Activated CD4-positive, alpha-beta T cell treated with anti-CD3 and anti-CD28 coated beads for 48 hours (primary cell): ENCODE measurements at places on chromosomes 4 and X.

- no peak for DNase-seq
These were observed 27.0 kb upstream of the PRPS1 start for GRCh38 chrX:107601326-107601725.

- DNase-seq = no peak
These were observed 35.4 kb downstream of the DCHS2 start for GRCh38 chr4:154456240-154456639.

DNA sequence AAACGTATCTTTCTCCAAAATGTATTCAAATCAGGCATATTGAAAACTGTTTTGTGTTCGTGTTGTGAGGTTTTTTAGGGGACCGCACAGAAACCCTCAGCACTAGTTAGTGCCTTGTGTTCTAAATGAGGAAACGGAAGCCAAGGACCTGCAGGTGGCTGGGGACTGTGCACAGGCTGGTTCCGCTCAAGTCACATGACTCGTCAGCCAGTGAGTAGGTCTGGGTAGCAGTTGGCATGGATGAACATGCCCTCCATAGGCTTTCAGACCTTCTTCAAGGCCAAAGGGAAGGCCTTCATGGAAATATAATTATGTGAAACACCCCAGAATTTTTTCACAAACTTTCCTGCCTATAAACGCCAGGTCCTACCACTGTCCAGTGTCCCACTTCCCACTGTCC is 1.3 kb upstream of the F11 start:
- no peak for DNase-seq

DNA sequence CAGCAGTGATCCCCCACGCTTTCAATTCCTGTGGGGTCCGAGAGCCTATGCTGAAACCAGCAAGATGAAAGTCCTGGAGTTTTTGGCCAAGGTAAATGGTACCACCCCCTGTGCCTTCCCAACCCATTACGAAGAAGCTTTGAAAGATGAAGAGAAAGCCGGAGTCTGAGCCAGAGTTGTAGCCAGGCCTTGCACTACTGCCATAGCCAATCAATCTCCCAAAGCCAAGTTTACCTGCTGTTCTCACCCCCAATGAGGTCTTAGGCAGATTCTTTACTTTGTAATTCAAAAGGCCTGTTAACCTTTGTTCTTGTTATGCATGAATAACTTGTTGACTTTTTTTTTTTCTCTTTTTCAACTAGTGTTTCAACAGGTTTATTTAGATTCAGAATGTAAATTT is 4.0 kb downstream of the MAGEB2 start:
- no peak for DNase-seq

DNA sequence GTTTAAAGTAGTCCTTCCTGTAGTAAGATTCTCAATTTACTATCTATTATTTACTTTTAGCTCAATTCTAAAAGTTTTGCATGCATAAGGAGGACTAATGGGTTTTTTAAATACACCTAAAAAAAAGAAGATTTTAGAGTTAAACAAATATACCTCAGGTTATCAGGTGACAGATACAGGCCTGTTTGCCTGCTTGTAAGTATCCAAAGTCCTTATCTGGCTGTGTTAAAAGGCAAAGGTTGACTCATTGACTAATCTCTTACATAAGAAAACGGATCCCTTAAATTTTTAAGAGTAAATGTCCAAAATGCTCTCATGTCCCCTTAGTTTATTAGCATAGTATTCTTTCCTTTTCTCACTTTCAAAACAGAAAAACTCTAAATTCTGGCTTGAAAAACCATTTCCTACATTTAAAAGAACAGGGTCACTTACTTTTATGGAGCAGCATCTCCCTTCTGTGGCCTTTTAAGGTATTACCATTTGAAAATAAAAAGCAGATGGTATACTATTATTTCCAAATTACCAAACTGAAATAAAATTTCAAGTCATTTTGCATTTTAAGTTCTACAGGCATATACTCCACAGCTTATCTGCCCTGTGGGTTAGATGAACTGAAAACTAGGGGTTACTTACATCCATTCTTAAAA is 4.5 kb downstream of the CBR4 start:
- DNase-seq = no peak

DNA sequence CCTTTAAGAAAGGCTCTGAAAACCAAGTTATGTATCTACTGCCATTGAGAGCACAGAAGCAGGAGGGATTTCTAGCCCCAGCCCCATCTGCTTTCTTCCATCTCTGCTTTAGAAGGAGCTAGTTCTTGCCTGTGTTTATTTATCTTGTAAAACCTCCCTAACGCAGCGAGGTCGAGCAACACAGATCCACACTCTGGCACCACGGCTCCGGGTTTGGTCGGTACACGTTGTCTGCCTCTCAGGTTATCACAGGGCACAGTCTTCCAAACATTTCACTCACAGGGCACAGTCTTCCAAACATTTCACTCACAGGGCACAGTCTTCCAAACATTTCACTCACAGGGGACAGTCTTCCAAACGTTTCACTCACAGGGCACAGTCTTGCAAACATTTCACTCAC is 69.7 kb upstream of the TLR3 start:
- DNase-seq = no peak

DNA sequence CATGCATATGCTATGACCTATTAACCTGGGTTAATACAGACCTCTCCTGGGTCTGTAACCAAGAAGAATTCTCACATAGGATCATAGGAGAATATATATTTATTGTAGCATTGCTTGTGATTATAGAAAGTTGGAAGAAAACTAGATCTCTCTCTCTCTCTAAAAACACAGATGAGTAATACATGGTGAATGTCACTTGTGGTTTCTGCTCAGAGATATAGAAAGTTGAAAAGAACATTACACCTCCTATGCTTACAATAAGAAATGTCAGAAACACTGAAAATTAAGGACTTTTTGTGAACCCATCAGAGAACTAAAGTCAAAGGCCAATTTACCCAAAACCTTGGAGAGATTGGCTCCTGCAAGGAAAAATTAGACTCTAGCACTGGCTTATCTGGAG is 1389.5 kb downstream of the FAM133A start:
- no peak for DNase-seq

DNA sequence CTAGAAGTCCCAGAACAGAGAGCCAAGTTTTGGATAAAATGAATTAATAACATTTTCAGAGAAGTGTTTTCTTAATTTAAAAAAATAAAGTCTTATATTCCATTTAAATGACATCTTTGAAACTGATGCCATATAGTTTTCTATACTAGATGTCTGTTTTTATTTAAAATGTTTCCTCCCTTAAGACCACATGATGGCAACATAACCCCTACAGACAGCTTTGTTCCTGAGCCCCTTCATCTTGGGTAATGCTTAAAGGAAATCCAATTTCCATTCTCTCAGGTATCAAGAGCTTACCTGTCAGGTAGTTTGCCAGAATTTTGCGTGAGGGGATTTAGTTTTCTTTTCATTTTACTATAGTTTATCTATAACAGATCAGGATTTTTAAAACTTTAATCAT is 181.4 kb upstream of the UGT8 start:
- no peak for DNase-seq

- DNase-seq = no peak
These were observed 50.3 kb upstream of the MCF2 start for GRCh38 chrX:139758250-139758649.

DNA sequence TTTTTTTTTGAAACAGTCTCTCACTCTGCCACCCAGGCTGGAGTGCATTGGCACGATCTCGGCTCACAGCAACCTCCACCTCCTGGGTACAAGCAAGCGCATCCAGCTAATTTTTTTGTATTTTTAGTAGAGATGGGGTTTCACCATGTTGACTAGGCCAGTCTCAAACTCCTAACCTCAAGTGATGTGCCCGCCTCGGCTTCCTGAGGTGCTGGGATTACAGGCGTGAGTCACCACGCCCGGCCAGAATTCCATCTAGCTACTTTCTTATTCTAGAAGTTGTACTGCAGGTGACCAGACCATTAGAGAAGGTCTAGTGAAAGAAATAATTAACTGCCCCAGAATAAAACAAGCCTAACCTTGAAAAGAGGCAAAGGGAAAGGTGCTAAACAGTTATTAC is 2.3 kb downstream of the LRBA start:
- DNase-seq = peak; percentile 27

DNA sequence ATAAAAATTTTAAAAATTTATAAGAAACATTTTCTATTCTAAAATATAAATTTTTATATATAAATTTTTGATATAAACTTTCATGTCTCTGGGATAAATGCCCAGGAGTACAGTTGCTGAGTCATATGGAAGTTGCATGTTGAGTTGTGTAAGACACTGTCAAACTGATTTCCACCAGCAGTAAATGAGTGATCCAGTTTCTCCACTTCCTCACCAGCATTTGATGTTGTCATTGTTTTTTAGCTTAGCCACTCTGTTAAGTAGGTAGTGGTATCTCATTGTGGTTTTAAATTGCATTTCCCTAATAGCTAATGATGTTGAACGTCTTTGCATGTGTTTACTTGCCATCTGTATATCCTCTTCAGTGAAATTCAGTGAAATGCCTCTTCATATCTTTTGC is 66.5 kb downstream of the MAMLD1 start:
- DNase-seq = no peak

GRCh38 chr4:158133551-158133950 is 39.3 kb downstream of the GASK1B start:
- DNase-seq = no peak

DNA sequence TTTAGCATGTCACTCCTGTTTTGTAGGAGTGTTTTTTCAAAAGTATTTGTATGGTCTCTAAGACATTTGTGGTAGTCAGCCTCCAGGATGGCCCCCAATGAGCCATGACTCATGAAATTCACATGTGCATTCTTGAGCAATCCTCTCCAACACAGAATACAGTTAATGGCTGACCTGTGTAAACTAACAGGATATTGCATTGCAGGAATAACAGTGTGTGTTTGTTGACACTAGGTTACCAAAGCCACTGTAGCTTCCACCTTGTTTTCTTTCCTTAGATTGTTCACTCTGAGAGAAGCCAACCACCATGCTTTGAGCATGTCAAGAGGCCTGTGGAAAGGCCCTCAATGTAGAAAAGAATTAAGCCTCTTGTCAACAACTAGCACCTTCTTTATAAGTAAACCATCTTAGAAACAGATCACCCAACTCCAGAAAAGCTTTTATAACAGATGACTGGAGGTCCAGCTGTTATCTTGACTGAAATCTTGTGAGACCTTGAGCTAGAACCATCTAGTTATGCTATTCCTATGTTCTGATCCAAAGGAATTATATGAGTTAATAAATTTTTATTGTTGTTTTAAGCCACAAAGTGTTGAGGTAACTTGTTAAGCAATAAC is 28.5 kb downstream of the TBCK start:
- DNase-seq = no peak

DNA sequence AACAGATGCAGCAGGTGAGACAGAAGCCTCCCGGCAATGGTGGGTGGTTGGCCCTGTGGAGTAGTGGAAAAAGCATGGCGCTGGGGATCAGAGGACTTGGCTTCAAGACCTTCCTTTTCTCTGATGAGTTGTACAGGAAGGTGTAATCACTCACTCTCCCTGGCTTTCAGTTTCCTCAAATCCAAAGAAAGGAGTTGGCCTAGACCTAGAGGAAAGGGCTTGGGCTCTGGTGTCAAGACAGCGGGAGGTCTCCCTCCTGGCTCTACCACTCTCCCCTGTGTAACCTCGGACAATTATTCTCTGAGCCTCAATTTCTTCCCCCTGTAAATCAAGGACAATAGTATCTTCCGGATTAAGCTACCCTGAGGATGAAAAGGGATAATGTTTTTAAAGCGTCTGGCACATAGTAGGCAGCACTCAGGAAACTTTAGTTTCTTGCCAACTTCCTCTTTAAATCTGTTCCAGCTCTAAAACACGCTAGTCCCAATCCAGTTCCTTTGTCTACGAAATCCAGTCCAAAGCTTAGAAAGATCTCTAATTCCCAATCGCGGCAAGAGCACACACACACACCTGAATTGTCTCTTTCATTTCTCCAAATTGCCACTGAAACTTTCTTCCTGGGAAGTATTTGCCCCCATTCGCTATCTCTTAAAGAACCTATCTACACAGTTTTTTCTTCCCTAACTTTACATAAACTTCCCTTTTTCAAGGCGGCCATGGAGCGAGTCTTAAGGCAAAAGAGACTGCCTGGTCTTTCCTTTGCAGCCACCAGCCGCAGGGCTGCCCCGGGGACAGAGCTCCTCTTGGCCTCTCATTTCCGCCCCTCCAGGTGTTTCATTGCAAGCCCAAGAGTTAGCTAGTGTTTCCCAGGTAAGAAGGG is 29.9 kb upstream of the GPC4 start:
- no peak for DNase-seq

GRCh38 chr4:1377606-1378261 is 28.5 kb downstream of the NKX1-1 start:
- no peak for DNase-seq

- no peak for DNase-seq
These were observed 153.1 kb downstream of the AMELX start for GRCh38 chrX:11446336-11446735.
